ENCODE measurements at places on chromosomes 12 and 14. TPM values are rescaled to one million over a fixed set of nuclear protein-coding genes. Genes with fewer than 3 reads are reported as not detected.

The RTL1 gene
- total RNA-seq = not detected

- no peak for DNase-seq
These were observed 9.7 kb upstream of the KRT1 start for GRCh38 chr12:52689936-52690335.

GRCh38 chr14:59464486-59465315 is 479 bp downstream of the GPR135 start:
- peak; percentile 50 for DNase-seq

DNA sequence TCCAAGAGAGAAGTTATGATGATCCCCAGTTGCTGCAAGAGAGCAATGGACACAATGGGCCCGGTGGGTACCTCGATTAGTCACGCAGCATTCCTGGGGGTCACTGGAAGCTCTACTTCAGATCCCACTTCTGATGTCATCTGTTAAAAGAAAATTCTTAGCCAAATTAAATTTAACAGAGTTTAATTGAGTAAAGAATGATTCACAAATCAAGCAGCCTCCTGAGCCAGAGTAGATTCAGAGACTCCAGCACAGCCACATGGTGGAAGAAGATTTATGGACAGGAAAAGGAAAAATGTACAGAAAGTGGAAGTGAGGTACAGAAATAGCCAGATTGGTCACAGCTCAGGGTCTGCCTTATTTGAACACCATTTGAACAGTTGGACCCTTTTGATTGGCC is 107.5 kb downstream of the SPTSSA start:
- DNase-seq = no peak

GRCh38 chr12:19088606-19089005 is 40.9 kb upstream of the PLEKHA5 start:
- no peak for DNase-seq

DNA sequence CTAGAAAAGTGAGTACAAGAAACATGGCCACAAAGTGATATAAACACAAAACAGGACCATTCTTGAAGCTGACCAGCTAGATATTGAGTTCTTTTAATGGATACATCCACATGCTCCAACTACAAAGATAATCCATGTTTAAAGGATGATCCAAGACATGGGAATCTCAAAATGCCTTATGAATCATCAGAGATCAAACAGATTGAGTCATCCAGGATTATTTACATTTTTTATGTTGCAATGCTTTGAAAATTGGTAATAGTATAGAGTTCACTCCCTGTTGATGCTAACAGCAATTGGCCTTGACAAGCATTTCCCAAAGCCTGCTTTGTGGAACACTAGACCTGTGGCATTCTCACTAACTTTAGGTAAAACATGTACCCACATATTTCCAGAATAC is 293.0 kb upstream of the TBX3 start:
- DNase-seq = no peak

DNA sequence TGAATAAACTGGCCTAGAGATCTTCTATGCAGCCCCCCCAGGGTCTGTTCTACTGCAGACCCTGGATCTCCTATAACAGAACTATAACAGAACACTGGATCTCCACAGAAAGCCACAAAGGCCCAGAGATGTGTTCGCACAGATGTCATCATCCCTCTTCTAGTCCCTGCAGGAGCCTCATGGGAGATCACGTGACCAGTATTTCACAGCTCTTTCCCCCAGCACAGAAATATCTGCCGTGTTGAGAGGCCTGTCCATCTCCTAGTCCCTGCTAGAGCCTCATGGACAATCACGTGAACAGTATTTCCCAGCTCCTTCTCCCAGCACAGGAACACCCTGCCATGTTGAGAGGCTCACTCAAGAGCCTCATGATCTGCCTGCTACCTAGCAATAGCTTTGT is 331.7 kb downstream of the NRXN3 start:
- DNase-seq = no peak

The KRT78 gene
- not detected for total RNA-seq

The LPAR5 gene
- 2.9 TPM for total RNA-seq

DNA sequence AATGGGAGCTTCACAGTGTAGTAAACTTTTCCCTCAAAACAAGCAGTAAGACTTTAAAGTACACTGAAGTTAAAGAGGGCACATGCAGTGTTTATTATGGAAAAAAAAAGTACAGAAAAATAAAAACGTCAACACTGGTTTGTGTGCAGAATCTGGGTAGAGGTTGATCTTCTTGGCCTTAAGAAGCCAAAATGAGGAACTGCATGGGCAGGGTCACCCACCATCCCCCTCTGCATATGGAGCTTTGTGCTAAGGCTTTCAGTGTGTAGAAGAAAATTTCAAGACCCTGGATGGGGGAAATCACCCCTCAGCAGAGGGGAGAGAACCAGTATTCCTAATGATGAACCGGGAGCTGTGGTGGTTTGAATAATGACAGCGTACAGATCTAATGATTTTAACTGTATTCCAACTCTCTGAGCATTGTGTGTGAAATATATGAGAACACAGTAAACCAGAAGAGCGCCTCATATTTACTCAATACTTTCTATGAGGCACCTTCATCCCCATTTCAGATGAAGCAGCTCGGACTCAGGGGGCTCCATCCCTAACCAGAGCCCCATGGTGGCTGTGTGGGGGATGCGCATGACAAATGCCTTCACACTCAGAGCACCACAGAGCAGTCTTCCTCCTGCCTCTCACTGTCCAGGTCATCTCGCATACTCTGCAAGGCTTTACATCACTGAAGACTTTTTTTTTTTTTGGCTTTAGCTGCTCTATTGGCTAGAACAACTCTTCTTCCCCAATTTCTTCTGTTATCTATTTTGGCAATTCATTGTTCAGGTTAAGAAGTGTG is 33.4 kb downstream of the ACADS start:
- no peak for DNase-seq

- no peak for DNase-seq
These were observed 12.7 kb downstream of the C14orf132 start for GRCh38 chr14:96051642-96052540.

The FGD4 gene
- 0.94 TPM for total RNA-seq

DNA sequence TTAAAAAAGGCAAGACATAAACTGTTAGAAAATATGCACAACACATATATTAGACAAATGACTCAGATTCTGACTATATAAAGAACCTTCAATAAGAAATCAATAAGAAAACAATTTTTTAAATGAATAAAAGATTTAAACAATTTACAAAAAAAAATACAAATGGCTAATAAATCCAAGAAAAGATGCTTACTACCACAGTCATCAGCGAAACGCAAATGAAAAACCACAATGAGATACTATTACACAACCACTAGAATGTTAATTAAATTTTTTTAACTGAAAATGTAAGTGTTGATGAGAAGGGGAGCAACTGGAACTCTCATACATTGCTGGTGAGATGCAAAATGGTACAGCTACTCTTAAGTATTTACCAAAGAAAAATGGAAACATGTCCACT is 24.4 kb downstream of the OSBPL8 start:
- DNase-seq = no peak

- no peak for DNase-seq
These were observed 396.2 kb downstream of the PAWR start for GRCh38 chr12:79294590-79294989.

DNA sequence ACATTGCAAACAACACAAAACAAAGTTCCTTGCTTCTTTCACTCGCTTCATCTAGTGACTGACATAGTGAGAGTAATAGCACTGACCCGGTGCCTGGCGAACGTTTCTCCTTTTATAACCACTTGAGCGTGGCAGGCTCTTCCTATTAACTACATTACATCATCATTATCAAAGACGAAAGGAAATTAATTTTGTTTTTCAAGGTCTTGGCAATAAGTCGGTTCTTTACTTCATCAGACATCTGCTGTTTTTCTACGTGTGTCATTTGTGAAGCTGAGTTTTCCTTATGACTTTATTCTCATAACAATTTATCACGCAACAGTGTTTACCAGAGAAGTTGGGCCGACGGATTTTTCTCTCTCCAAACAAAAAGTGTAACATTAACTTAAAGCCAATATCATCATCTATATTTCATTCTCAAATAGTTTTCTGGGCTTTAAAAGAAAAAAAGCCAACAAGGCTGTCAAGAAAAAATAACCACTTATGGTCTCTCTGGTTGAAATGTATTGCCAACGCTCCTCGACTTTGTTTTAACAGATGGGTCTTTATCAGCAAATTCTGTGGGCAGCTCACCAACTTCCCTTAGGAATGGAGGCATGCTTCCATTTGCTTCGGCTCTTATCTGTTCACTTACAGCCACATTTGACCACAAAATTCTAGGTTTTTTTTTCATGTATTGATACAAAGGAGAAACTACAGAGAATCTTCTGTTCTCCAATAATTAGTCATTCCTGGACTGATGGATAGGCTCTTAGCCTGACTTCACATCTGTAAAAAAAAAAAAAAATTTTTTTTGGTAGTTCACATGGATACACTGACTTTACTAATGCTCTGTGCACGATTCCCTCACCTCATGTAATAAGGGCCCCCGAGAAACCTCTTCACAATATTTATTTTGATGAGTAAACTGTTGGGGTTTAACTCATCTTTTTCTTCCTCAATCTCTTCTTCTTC is 97.1 kb upstream of the CDKN3 start:
- DNase-seq = no peak

DNA sequence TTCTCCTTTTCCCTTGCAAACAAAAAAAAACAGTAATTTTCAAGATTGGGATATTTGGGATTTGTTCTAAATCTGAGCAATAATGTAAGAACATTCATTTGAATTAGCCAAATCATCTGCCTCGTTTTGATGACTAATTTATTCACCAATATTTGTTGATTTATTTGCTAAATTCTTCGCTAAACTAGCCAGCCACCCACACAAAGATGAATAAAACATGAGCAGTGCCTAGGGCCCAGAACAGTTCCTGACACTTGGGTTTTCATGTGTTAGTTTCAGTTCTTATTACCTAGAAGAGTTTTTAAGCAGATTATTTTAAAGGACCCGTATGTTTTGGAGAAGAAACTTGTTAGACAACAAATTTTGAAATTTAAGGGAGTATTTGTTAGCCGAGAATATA is 1.4 kb downstream of the ETNK1 start:
- no peak for DNase-seq

GRCh38 chr14:22547313-22547947 is 41.6 kb downstream of the DAD1 start:
- DNase-seq = no peak

DNA sequence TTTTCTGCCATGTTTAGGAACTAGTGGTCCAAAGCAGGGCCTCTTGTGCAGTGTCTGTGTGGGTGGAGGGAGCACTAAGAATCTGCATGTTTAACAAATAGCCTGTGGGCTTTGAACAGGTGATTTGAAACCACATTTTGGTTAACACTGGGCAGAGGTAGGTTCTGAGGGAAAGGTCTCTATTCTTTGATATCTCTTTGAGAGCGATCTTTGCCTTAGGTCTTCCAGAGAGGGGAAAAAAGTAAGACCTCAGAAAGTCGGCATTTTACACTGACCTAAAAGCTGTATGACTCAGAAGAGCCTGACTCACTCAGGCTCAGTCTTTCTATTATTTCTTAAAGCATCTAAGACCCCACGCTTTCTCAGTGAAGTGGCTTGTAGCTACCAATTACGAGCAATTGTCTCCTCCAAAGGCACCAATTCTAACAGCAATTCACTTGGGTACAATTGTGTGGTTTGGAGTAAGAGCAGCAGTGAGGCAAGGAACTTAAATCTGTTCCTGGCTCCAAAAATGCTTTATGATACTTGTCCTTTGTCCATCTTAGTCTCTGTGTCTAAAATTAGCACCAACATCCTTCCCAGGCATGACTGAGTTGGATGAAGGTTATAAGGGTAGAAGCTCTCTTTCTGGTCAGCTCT is 8.8 kb downstream of the EIF2B2 start:
- no peak for DNase-seq

DNA sequence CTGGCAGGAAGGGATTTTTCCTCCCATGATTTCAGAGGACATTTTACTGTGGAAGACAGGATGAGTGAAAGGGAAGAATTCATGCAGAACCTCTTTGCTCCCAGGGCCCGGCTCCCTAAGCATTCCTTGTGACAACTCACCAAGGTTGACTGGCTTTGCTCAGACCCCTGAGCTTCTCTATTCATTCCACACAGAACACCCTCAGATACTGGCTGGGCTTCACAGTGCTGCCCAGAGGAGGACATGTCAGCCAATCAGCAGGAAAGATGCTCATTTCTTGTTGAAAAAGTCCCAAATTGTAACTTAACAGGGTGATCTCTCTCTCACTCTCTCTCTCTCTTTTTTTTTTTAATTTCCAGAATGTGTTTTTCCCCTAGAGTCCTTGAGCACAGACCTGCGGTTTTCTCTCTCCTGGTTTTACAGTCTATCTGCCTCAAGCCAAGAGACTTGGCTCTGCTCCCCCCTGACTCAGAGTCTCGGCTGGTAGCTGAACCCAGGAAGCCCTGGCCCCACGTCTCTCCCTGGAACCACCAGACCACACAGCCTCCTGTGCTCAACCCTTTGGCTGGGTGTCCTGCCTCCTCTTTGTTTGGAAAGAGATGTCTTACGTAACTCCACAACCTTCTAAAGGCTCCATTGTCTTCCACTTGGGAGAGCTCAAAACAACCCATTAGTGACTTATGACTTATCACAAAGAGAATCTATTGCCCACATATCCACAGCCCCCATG is 43.9 kb downstream of the SSPN start:
- DNase-seq = no peak

The ENDOU gene
- total RNA-seq = not detected

- DNase-seq = no peak
These were observed 71.4 kb upstream of the PRKD1 start for GRCh38 chr14:29999013-29999539.

GRCh38 chr12:52907092-52907810 is 2.4 kb upstream of the KRT8 start:
- DNase-seq = no peak

- no peak for DNase-seq
These were observed 40.5 kb upstream of the C14orf132 start for GRCh38 chr14:95998656-95999055.

The PARPBP gene
- total RNA-seq = 2.8 TPM

The PMCH gene
- total RNA-seq = not detected

The NOVA1 gene
- not detected for total RNA-seq

- DNase-seq = no peak
These were observed 2.1 kb downstream of the NIN start for GRCh38 chr14:50828721-50829488.

- DNase-seq = no peak
These were observed 23.0 kb downstream of the ZNF410 start for GRCh38 chr14:73909681-73910080.

The KCNC2 gene
- total RNA-seq = not detected

The IAPP gene
- not detected for total RNA-seq

The SERPINA3 gene
- not detected for total RNA-seq

DNA sequence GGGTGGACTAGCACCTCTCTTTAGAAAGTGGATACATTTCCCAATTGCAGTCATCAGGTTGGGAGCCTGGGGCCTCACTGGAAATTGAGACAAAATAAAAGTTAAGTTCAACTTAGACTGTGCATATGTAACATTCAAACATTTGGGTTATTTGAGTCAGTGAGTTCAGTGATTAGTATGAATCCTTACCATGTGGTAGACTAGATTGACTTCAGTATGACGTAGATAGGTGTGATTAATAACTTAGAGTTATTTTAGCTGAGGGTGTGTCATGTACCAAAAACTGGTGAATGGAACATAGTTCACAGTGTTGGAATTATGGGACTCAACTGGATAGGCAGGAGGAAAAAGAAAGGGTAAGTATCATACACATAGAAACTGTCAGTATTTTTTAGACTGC is 8.0 kb upstream of the SSTR1 start:
- DNase-seq = no peak

- no peak for DNase-seq
These were observed 150.9 kb downstream of the TBX5 start for GRCh38 chr12:114254998-114255397.

Measured in T-helper 17 cell (primary cell).